ENCODE measurements at places on chromosomes 5 and 9.

DNA sequence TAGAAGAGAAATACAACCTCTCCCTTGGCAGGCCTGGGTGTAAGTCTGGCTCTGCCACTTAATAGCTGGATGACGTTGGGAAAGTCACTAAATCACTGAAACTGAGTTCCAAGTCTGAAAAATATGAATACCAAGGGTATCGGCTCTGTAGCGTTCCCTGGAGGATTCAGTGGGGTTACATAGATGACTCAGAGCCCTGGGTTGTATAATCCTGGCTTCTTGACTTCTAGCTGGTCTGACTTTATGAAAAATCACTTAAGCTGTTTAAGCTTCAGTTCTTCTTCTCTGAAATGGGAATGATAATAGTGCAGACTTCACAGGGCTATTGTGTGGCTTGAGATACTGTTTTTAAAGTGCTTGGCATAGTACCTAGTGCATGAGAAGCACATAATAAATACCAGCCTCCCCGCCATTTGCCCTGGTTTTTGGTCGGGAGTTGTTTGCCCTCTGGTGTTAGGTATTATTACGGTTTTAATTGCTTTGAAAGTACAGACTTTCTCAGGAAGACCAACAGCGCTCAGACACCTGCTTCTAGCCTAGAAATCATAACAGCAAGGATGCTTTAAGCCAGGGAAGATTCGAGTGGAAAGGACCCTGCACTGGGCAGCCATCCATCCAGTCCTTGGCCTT, 43.0 kb downstream of the CYFIP2 start:
- no peak for DNase-seq

- DNase-seq = no peak
Observed at GRCh38 chr9:28439688-28440087, 866.4 kb upstream of the C9orf72 start.

DNA sequence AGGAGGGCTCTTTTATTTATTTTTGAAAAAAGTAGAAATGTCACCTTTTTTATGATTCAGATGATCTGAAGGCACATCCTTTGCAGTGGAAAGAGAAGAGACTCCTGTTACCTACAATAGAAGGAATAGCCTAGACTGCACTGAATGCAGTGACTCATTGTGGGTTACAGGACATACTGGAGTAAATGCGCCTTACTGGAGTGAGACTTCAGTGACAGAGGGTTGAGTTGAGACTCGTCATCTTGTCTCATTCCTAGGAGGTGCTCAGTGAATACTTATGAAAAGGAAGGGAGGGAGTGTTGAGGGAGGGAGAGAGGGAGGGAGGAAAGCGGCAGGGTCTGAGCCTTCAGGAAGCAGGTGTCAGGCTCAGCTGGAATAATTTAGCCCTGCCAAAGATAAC, 25.2 kb downstream of the ANKRA2 start:
- peak; percentile 75 for DNase-seq

- DNase-seq = peak; percentile 42
Observed at GRCh38 chr5:123422433-123423277, 548 bp downstream of the CEP120 start.

- peak; percentile 77 for DNase-seq
Observed at GRCh38 chr9:35553670-35554543, 51.2 kb upstream of the TESK1 start.

DNA sequence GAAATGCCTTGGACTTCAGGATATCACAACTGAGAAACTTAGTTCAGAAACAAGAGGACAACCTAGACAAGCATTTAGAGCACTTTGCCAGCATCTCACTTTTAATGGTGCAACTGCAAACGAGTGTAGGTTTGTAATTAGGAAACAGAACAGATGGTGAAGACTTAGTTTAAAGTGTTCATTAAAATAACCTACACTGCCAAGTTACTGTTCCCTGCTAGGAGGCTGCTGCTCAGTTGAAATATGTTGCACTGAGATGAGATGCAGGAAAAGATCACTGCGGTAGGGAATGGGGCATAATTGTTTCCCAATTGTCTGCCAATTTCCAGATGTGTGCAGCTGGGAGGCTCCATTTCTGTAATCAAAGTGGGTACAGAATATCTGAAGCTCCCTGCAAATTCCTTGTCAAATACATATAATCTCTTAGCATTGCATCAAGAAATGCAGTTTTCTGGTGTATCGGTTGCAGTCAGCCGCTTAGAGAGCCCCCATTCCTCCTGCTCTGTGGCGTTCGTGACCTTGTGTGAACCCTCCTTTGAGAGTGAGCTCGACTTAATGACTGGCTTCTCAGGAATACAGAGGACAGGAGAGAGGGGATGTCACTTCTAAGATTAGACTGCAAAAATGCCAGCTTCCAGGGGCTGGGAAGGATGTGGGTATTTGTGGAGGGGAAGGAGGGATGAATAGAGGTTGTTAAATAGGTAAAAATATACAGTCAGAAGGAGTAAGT, 448.9 kb downstream of the MED10 start:
- DNase-seq = no peak

DNA sequence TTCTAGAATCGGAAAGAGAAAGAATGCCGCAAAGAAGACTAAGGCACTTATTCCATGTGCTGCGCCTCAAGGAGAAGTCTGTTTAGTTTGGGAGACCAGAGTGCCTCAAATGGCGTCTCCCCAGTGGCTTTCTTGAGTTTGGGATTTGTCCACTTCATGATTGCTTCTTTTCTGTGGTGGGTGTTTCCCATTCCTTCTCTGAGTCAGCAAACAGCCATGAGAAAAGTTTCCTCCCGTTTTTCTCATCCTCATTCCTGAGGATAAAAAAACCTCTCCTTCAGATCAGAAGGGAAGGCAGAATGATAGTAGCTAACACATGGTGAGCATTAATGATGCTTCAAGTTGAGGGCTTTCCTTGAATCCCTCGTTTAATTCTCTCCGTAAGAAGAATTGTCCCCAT, 275.9 kb upstream of the WWC1 start:
- DNase-seq = no peak

GRCh38 chr9:91193658-91194391, 167.9 kb downstream of the AUH start:
- DNase-seq = peak; percentile 95

GRCh38 chr9:12954441-12954840, 179.6 kb downstream of the LURAP1L start:
- no peak for DNase-seq

DNA sequence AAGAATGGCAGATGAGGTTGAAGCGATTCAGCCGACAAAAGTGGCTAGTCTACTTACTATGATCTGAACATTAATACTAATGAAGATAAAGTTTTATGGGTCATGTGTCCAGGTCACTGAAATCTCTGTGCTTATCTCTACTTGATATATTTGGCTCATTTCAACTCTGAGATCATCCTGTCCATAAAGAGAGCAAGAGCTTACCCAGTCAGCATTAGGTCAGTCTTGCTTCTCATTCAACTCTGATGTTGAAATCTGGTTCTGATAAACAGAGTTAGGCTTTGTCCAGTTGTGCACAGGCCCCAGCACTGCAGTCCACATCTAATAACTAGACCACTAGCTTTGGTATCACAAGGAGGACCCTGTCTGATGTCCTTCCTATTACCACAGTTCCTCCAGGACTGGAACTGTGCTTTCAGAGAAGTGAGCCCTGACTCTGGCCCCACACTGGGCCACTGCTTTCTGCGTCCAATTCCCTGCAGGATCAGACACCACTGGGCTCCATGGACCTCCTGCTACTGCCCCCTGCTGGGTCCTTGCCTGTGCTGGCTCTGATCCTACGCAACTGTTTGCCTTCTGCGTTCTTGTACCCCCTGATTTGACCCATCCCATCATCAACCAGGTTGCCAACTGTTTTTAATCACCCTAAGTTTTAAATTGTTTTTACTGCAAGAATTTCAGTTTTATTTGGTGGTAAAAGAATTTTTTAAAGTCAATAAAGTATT, 23.7 kb upstream of the FAM120A start:
- peak; percentile 21 for DNase-seq

- DNase-seq = no peak
Observed at GRCh38 chr5:172543484-172544298, 89.4 kb upstream of the SH3PXD2B start.

GRCh38 chr9:108536836-108537601, 318.8 kb downstream of the ACTL7B start:
- peak; percentile 12 for DNase-seq

GRCh38 chr5:150511578-150512367, 3.8 kb downstream of the NDST1 start:
- peak; percentile 63 for DNase-seq

GRCh38 chr9:9750719-9751118, 862.1 kb downstream of the PTPRD start:
- no peak for DNase-seq

- DNase-seq = no peak
Observed at GRCh38 chr5:165188556-165189175, 1683.2 kb downstream of the MAT2B start.

GRCh38 chr9:109319626-109320241, 1.1 kb downstream of the EPB41L4B start:
- DNase-seq = no peak

GRCh38 chr5:105573575-105573974, 2011.0 kb upstream of the NUDT12 start:
- peak; percentile 23 for DNase-seq

DNA sequence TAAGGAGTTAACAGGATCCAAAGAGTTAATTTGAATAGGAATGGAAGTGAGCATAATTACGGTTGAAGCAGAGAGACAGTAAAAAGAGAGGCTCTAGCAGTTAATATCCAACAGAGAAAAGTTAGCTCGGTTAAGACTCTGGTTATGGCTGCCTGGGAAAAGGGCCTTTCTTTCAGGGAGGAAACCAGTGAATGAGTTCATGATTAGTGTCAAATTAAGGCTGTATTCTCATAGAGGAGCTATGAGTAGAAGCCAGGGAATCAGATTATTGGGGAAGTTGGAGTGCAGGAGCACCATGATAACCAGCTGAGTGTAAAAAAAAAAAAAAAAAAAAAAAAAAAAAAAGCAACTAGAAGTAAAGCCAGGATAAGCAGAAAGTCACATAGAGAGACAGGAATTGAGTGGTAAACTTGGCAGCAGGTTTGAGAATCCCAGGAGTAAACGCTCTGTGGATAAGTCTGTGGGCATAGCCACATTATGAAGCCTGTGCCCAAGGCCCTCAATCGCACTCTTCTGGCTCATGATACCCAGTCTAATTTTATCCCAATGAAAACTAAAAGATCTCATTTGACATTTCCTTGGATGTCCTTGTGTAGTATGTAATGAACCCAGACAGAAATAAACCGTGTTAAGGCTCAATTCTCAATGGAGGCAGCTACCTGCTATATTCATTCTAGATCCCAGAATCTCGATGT, 372.6 kb upstream of the MPDZ start:
- DNase-seq = no peak

DNA sequence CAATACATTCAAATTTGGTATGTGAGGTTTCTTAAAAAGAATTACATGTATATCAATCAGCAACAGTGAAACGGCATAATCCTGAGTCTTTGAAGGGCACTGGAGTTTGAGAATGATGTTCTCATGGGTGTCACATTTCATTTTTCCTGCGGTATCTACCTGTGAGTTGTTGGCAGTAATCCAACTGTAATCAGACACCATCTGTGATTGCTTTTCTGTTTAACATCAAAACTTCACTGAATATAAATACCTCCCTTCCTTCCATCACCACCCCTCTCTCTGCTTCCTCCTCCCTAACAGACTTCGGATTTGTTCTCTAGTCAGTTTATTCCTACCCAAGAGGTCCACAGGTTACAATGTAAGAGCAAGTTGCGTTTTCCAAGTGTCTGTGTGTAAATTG, 275.2 kb upstream of the PCSK5 start:
- no peak for DNase-seq

GRCh38 chr5:171474230-171474813, 54.9 kb downstream of the FGF18 start:
- no peak for DNase-seq

GRCh38 chr5:53478411-53479044, 1.9 kb upstream of the FST start:
- DNase-seq = peak; percentile 56

- DNase-seq = no peak
Observed at GRCh38 chr9:135392511-135392910, 87.1 kb upstream of the PPP1R26 start.

DNA sequence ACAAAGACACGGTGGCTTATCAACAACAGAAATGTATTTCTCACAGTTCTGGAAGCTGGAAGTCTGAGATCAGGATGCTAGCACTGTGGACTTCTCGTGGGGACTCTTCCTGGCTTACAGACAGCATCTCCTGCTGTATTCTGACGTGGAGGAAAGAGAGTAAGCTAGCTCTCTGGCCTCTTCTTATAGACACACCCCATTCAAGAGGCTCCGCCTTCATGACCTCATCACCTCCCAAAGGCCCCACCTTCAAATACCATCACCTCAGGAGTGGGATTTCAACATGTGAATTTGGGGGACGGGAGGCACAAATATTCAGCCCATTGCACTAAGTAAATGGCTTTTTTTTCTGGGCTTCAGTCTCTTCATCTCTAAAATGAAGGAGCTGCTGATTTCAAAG, 27.6 kb downstream of the KCNMB1 start:
- DNase-seq = no peak

- DNase-seq = peak; percentile 8
Observed at GRCh38 chr5:41871852-41872251, 1.6 kb upstream of the OXCT1 start.

DNA sequence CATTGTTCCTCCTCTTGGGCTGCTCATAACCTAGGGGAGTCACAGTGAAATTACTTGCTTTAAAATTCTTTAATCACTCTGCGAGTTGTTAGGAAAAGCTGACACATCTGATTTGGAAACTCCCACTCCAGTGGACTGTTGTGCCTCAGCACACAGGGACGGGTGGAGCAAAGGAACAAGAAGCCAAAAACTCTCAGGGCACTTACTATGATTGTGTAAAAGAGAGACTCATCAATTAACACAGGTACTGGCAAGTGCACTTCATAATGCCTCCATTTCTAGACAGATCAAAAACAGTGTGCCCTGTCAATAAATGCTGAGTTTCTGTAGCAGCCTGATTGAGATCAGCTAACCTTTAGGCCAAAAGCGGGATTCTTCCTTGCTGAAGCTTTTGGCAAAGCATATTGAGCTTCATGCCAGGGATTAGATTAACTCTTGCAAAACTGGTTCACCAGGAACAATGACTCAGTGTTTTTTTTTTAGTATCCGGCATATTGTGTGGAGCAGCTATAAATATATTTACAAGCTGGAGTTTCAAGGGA, 55.9 kb downstream of the TMC1 start:
- DNase-seq = peak; percentile 88

- DNase-seq = peak; percentile 77
Observed at GRCh38 chr9:22030101-22030598, 21.0 kb upstream of the CDKN2B start.

Data from iris pigment epithelial cell (primary cell).